Dorsolateral prefrontal cortex (tissue), 122 donors: ENCODE measurements at places on chromosomes 1 and 21. TPM values are rescaled to one million over a fixed set of nuclear protein-coding genes. Genes with fewer than 3 reads are reported as not detected.

Gene EMC1
- total RNA-seq: 99.4 TPM

Gene FCRL5
- not detected for total RNA-seq

Gene OPTC
- total RNA-seq: not detected

Gene MTARC1
- total RNA-seq: 16.4 TPM

Gene CFAP45
- total RNA-seq: 0.97 TPM

Gene MCOLN3
- not detected for total RNA-seq

- DNase-seq: no peak
Observed at GRCh38 chr1:245926888-245927287, 580.2 kb downstream of the SMYD3 start.

- no peak for DNase-seq
Observed at GRCh38 chr1:171641076-171641864, 11.2 kb downstream of the MYOC start.

DNA sequence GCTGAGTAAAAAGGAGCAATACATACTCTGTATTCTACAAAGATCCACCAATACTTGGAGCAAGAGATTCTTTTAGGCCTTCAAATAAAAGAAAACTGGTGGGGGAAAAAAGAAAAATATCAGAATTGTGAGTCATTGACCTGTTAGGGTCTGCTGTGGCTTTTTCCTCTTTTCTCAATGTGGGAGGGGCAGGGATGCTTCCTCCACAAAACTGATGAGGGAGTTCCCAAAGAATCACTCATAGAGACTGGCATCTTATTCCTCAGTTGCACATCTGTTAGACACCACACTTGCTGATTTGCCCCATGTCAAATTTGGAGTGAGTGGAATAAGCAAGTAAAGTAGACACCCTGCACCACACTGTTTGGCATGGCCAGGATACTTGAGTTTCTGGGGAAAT, 16.6 kb downstream of the C1orf141 start:
- no peak for DNase-seq

DNA sequence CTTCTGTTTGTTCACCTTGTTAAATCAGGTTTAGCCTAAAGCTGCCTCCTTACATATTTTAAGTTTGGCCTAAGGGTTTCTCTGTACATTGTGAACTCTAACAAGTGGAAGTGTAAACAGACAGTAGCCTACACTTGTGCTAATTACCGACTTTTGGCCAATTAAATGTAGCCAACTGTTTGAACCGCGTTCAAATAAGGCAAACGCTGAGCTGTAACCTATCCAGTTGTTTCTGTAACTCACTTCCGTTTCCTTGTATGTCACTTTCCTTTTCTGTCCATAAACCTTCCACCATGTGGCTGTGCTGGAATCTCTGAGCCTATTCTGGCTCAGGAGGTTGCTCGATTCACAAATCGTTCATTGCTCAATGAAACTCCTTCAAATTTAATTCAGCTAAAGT, 8.0 kb upstream of the FCAMR start:
- no peak for DNase-seq

- DNase-seq: no peak
Observed at GRCh38 chr1:53220962-53221286, 490 bp upstream of the CZIB start.

- no peak for DNase-seq
Observed at GRCh38 chr1:151998611-151999362, 5.1 kb upstream of the S100A10 start.

- no peak for DNase-seq
Observed at GRCh38 chr1:145988773-145989172, 7.6 kb downstream of the TXNIP start.

DNA sequence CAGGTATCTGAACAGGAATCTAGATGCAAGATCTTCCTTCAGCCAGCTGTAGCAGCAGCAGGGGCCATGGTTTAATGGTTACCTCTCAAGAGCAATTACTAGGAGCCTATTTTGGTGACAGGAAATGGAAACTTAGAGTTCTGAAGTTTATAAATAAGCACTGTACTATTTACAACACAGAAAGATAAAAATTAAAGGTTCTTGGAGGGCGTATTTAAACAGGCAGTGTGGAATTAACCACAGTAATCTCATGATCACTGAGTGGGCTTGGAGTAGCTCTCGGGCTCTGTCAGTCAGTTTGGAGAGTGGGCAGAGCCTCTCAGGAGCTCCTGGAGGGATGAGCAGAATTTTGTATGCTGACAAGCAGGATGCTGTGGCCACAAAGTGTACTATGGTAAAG, 10.2 kb upstream of the FCRL5 start:
- no peak for DNase-seq

GRCh38 chr1:14969006-14969405, 184.5 kb upstream of the TMEM51 start:
- peak; percentile 69 for DNase-seq

DNA sequence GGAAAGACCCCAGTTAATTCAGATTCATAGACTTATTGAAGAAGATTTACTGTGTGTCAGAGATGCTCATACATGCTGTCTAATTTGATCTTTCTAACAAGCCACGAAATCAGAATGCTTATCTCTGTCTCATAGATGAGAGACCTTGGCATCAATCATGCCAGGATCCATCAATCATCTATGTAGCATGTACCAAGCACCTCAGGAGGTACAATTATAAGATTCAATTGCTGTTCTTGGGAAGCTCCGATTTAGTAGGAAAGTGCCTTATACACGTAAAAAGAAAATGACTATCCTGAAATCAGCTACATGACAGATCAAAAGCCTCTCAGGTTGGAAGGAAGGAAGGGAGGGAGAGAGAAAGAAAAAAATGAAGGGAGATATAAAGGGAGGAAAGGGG, 18.5 kb upstream of the VTCN1 start:
- no peak for DNase-seq
